Large intestine (tissue), 12 donors: ENCODE measurements at places on chromosomes 4 and X. TPM values are rescaled to one million over a fixed set of nuclear protein-coding genes. Genes with fewer than 3 reads are reported as not detected.
A peak's percentile ranks its signal among the peaks of the same experiment; 100 is the strongest.

- H3K4me1 ChIP-seq = peaks cover 10% of the 10 kb centered on the region
- H3K4me3 ChIP-seq = peak overlapping the region; percentile 41
- no peaks in the 10 kb centered on the region for H3K36me3 ChIP-seq
- peak; percentile 86 for DNase-seq
Measured at GRCh38 chrX:41009850-41010846, 75.1 kb upstream of the USP9X start.

DNA sequence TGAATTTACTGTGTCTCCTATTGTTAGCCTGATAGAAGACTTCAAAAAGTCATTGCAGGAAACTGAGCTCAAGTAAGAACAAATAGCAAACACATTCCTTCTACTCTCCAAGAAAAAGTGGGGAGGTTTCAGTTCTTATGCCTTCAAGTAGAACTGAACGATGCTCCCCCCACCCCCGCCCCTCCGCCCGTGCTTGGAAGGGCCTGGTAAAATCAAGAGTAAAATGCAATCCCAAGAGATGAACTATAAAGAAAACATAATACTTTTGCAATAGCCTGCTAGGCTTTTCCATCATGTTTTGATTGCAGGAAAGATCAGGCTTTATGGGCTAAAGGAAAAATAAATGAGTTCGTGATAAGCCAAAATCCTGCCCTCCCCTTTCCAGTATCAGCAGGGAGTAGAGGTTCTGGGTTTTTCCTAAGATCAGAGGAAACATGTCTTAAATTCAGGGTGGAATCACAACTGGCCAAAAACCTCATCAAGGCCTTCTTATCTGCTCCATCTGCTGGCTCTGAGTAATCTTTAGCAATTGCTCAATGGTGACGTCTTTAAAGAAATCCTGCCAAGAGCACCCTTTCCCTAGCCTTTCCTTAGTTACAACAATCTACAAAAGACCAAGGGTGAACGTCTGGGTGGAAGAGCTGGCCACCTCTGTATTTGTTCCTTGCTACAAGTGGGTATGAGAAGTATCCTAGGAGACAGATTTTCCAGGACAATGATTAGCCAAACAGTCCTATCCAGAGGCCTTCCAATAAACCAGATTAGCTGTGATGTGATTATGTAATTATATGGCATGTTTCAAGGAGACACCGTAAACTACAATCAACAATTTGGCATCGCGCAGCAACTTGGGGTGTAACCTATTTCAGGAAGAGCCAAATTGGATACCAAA, 66.3 kb upstream of the FAM9C start:
- no peak overlapping the region for H3K4me3 ChIP-seq
- H3K4me1 ChIP-seq = peaks cover 21% of the 10 kb centered on the region
- H3K27ac ChIP-seq = peak overlapping the region; percentile 61
- DNase-seq = peak; percentile 83

Gene FGFR3
- polyA plus RNA-seq = 228 TPM

DNA sequence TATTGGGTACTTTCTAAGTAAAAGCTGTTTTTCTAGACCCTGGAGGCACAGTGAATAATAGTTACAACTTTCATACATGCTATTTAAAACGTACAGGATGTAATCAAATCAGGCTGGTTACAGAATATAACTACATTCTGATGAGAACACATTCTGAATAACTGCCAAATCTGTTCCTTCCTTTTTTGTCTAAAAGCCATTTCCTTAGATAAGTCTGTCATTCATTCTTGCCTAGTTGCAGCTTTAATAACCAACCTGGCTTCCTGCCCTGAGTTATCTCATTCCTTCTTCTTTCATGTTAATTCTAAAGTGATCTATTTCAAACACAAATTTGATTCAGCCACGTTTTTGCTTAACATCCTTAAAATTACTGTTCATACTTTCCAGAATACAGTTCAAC, 189.7 kb upstream of the ITM2A start:
- no peaks in the 10 kb centered on the region for H3K27me3 ChIP-seq
- H3K4me3 ChIP-seq = no peak overlapping the region
- H3K27ac ChIP-seq = no peak overlapping the region
- no peaks in the 10 kb centered on the region for H3K4me1 ChIP-seq

- no peaks in the 10 kb centered on the region for H3K36me3 ChIP-seq
- H3K4me1 ChIP-seq = no peaks in the 10 kb centered on the region
- peak; percentile 47 for DNase-seq
Measured at GRCh38 chrX:153226344-153227185, 47.5 kb downstream of the MAGEA1 start.
